Left cardiac atrium (tissue), 4 donors: ENCODE measurements at places on chromosomes 16 and 17.

DNA sequence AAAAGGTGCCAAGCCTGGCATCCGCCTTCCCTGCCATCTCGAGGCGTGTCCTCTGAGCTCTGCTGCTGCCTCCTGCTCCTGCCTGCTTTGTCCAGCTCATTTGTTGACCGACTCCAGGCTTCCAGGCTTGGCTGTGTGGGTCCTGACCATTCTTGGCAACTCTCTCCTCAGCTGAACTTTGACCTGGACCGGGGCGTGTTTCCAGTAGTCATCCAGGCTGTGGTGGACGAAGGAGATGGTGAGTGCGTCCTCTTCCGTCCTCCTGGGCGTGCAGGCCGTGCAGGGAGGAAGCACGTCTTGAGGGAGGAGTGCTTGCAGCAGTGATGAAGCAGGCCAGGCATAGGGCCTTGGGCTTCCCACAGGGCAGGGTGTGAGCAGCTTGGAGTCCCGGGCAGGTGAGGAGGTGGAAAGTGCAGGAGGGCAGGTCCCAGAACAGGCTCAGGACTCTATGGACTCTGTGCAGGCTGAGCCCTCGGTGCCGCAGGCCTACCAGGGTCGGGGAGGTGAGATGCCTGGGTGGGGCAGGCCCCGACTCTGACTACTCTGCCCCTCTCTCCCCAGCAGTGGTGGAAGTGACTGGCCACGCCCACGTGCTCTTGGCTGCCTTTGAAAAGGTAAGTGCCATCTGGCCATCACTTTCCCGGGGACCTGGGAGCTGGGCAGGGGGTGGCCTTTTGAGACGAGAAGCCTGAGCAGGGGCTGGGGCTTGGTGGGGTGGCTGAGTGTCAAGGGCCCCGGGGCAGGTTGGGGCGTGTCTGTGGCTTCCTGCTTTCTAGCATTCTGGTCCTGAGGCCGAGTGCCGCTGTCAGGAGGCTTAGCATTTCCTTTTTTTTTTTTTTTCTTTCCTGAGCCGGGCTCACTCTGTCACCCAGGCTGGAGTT, 28.6 kb upstream of the NUDT16L1 start:
- DNase-seq = no peak

GRCh38 chr17:61443475-61443882, 8.7 kb upstream of the TBX4 start:
- no peak for DNase-seq

GRCh38 chr16:81448154-81449131, 3.8 kb downstream of the CMIP start:
- DNase-seq = no peak

DNA sequence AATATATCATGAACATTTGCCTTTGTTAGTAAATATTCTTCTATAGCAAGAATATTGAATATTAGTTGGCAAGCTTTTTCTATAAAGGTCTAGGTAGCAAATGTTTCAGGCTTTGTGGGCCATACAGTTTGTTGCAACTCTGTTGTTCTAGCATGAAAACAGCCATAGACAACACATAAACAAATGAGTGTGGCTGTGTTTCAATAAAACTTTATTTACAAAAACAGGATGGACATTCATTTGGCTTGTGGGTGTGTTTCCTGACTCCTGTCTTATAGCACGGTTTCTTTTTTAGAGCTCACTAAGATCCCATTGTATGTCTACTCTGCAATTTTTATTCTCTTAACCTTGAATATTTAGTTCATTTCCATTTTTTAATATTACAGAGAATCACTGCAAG, 39.0 kb downstream of the ARL4D start:
- no peak for DNase-seq

DNA sequence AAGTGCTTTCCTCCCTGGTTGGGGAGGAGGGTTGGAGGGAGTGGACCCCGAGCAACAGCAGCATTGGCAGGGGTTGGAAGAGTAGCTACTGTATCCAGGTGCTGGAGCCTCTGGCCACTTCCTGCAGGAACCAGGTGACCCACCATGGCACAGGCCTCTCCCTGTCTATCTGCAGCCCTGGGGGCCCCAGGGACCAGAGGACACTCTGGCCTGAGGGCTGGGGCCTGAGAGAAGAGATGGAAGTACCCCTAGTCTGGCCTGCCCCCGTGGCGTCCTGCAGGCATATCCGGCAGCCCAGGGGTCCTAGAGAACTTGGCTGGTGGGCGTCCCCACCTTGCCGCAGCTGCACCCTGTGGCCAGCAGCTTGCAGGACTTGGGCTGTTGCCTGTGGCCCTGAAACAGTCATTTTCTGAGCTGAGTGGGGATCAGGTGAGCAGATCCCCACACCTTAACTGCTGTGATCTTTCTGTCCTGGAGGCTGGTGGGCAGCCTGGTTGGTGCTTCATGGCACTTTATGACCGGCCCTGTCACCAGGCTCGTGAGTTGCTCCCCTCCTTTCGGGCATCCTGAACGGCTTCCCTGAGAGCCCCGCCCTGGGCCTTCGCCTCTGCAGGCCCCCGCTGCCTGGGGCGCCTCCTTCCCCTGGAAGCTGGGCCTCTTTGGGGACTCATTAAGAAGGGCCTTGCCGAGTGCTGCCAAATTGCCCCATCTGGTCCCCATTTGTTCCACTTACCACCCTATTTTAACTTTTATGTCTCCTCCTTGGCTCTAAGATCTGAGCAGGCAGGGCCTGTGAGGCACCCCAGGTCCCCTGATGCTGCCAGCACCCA, 298.6 kb downstream of the SEC14L1 start:
- DNase-seq = no peak

- no peak for DNase-seq
These were observed 10.1 kb downstream of the NUDT7 start for GRCh38 chr16:77732241-77732946.

DNA sequence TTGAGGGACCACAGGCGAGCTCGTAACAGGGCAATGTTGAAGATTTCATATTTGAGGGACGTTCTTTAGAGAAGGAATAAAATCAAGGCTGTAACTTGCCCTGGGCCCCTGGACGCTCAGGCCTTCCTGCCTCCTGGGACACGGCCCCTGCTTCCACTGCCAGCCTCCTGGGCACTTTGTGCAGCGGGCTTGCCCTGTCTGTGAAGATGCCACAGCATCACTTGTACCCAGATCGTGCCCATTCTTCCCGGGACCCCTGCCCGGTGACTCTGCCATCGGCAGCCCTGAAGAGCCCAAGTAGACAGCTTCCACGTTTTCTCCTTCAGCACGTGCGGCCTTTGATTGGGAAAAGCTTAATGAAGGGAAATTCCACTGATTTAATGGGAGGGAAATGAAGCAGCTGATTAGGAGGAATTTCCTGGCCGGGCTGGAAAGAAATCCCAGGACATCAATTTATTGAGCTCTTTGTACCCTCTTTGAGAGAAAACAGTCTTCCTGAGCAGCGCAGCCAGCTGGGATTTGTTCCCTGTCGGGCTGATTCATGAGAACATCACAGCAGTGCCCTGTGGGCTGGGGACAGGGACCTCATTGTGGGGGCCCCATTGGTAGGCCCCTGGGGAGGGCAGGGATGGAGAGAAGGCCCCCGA, 71.5 kb downstream of the CRISPLD2 start:
- no peak for DNase-seq

- no peak for DNase-seq
These were observed 148.7 kb downstream of the KCNJ2 start for GRCh38 chr17:70318051-70318450.

GRCh38 chr16:85832570-85833218, 33.2 kb downstream of the COX4I1 start:
- no peak for DNase-seq
